ENCODE measurements at places on chromosomes 7 and 10. TPM values are rescaled to one million over a fixed set of nuclear protein-coding genes. Genes with fewer than 3 reads are reported as not detected.

ZNF467 gene
- 16.7 TPM for total RNA-seq

DNA sequence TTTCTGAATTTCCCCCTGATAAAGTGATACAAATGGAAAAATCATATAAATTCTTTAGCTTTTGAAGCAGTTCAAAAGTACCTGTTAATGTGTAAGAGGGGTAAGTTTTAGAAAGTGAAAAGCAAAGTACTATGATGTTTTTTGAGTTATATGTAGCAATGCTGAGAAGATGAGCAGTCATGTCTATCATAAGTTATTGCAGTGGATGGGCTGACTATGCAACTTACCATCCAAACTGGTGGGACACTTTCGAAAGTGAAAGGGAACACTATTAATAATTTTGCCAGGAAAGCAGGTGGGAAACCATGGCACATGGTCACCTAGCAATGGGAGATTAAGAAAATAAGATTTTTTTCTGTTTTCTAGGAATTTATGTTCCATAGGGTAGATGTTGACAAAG lies 4.1 kb downstream of the MINPP1 start:
- H3K27me3 ChIP-seq: no peaks in the 10 kb centered on the region
- H3K36me3 ChIP-seq: peaks cover 13% of the 10 kb centered on the region
- no peak overlapping the region for H3K27ac ChIP-seq
- DNase-seq: no peak
- peaks cover 17% of the 10 kb centered on the region for H3K4me1 ChIP-seq

CACUL1 gene
- 50.8 TPM for total RNA-seq

DNA sequence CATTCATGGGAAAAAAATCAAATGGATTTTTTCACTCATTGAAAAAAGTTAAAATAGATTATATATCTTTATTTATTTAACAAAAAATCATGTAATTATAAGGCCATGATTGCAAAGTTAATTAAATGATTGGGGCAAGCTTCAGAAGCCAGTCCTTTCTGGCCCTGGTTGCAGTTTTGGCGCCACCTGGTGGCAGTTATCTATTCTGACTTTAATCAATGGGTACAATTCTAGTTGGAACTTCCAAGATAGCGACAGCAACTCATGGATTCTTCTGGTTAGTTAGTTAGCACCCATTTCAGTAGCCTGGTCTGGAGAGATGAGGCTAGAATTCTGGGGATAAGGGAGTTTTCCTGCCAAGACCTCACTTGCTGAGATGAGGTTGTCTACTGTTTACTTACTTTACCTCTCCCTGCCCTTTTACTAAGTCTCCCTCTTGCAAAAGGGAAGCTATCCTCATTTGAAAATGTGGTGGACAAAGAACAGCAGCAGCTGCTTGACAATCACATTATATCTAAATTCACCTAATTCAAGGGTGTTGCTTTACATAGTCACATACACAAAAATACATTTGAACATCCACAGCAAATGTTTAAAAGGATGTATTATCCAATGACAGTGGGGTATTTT lies 42.3 kb downstream of the NOC3L start:
- H3K36me3 ChIP-seq: peaks cover 3% of the 10 kb centered on the region
- H3K27me3 ChIP-seq: no peaks in the 10 kb centered on the region

- H3K4me1 ChIP-seq: peaks cover 7% of the 10 kb centered on the region
- H3K27ac ChIP-seq: no peak overlapping the region
- peaks cover 14% of the 10 kb centered on the region for H3K36me3 ChIP-seq
- no peaks in the 10 kb centered on the region for H3K27me3 ChIP-seq
- DNase-seq: no peak
- H3K4me3 ChIP-seq: no peak overlapping the region
Observed at GRCh38 chr7:70799841-70800405, 332.0 kb upstream of the GALNT17 start.

LIPM gene
- total RNA-seq: not detected

GRCh38 chr10:57145548-57145947 lies 784.5 kb upstream of the ZWINT start:
- no peak overlapping the region for H3K27ac ChIP-seq
- DNase-seq: no peak
- no peak overlapping the region for H3K4me3 ChIP-seq
- H3K36me3 ChIP-seq: no peaks in the 10 kb centered on the region

GRCh38 chr7:154394804-154395203 lies 342.6 kb downstream of the DPP6 start:
- H3K27me3 ChIP-seq: no peaks in the 10 kb centered on the region
- no peak overlapping the region for H3K27ac ChIP-seq
- no peak for DNase-seq
- no peaks in the 10 kb centered on the region for H3K4me1 ChIP-seq
- no peak overlapping the region for H3K4me3 ChIP-seq

DNA sequence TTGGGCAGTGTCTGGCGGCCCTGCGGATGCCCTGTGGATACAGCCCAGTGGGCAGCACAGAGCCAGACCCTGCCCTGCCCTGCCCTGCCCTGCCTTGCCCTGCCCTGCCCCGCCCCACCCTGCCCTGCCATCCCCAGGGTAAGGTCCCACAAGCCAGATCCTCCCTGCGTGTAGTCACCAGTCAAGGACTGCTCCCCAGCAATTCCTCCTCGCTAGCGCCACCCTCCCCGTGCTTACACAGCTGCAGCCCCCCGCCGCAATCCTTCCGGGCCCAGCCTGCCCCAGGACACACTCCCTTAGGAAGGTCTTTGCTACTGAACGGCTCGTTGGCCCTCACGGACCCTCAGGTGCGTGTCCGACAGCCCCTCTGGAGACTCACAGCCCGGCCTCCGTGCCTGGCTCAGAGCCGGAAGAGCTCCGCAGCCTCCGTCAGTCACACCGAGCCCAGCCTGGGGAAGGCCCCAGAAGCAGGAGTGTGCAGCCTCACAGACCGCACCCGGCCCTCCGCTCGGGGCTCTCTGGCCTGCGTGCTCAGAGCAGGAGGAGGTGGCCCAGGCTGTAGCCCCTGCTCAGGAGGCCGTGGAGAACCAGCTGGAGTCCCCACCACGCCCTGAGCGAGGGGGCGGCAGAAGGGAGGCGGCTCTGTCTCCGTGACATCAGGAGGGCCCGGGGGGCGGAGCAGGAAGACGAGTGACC lies 68.3 kb downstream of the PWWP2B start:
- H3K4me1 ChIP-seq: peaks cover 5% of the 10 kb centered on the region
- no peak for DNase-seq
- no peaks in the 10 kb centered on the region for H3K27me3 ChIP-seq
- H3K4me3 ChIP-seq: no peak overlapping the region

GRCh38 chr7:1533547-1534329 lies 3.2 kb downstream of the MAFK start:
- no peaks in the 10 kb centered on the region for H3K36me3 ChIP-seq
- peaks cover 22% of the 10 kb centered on the region for H3K4me1 ChIP-seq

DMBT1 gene
- 6.5 TPM for total RNA-seq

GLI3 gene
- 58.0 TPM for total RNA-seq

Data from type B pancreatic cell (in vitro differentiated cells).